ENCODE measurements at places on chromosomes 11 and 22.

- DNase-seq, result no peak
These were observed 162.8 kb downstream of the ST3GAL4 start for GRCh38 chr11:126518071-126518971.

GRCh38 chr11:78339483-78339882 lies 78.1 kb downstream of the GAB2 start:
- DNase-seq, result no peak

DNA sequence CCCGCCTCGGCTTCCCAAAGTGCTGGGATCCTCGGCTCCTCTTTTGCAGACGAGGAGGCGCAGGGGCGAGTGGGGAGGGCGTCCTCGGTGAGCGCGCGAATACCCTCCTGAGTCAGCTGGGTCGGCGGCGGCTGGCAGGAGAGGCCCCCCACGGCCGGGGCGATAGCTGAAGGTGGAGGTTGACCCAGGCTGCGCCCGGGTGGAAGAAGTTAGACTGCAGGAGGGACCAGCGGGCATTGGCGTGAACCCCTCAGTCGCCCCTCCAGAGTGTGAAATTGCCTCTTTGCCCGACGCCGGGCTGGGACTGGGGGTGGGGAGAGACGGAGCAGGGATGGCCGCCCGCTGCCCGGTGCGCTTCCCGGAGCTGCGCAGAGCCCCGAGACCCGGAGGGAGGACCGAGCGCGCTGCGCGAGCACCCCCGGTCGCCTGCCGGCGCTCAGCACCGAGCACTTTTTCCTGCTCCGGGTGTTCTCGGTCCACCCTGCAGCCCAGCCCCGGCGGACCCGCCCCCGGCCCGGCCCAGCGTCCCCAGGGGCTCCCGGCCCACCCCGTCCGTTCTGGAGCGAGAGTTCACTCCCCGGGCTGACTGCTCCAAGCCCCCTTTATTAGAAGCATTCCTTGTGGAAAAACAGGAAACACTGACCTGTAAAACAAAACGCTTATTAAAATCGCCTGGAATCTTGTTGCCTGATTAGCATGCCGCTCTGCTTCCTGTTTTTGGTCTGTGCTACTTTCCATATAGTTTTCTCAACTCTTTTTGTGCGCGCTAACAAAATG lies 13.7 kb upstream of the CPT1A start:
- no peak for DNase-seq

GRCh38 chr11:8831861-8832260 lies 79.1 kb upstream of the AKIP1 start:
- DNase-seq, result no peak

GRCh38 chr22:38240734-38241252 lies 32.0 kb downstream of the TMEM184B start:
- DNase-seq, result no peak

- DNase-seq, result no peak
These were observed 21.5 kb downstream of the TNRC6B start for GRCh38 chr22:40199223-40199622.

GRCh38 chr11:29562183-29562582 lies 454.6 kb downstream of the KCNA4 start:
- DNase-seq, result no peak

- DNase-seq, result no peak
These were observed 13.4 kb downstream of the OR51B4 start for GRCh38 chr11:5288108-5288905.

GRCh38 chr22:20533879-20534265 lies 26.5 kb downstream of the MED15 start:
- DNase-seq, result no peak

GRCh38 chr11:105245781-105246315 lies 106.3 kb upstream of the CARD18 start:
- no peak for DNase-seq

GRCh38 chr11:43547430-43547831 lies 133.1 kb upstream of the HSD17B12 start:
- DNase-seq, result no peak

- DNase-seq, result no peak
These were observed 71.9 kb upstream of the CDON start for GRCh38 chr11:126134461-126135155.

- DNase-seq, result no peak
These were observed 19.5 kb upstream of the IGLL5 start for GRCh38 chr22:22867996-22868715.

DNA sequence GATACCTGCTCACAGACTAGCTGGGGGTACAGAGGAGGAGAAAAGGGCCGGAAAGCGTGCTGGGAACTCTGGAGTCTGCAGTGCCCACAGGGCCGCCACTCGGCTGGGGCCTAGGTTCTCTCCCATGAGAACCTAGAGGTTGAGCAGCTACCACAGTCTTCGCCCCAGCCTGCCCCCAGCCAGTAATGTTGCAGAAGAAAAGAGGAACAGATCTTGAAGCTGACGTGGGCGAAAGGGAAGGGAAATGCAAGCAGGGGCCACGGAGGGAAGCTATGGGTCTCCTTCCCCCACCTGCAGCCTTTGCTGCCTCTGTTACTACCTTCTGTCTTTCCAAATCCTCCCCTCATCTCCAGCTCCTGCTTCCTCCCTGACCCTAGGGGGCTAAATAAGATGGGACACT lies 28.8 kb upstream of the P2RY2 start:
- DNase-seq, result no peak

DNA sequence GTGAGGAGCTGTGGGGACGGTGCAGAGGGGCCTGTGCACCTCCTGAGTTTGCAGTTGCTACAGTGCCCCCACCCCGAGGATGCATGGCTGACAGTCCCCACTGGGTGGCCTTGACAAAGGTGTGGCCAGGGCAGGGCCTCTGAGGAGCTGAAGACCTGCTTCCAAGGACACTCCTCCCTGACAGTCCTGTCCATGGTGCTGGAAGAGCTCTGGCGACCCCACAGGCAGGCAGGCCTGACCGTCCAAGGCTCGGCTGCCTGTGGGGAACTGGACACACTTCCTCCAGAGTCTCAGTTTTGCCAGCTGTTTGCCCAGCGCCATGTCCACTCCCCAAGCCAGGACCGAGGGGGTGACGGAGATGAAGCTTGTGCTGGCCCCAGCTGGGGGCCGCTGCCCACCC lies 32.7 kb downstream of the BRSK2 start:
- no peak for DNase-seq

DNA sequence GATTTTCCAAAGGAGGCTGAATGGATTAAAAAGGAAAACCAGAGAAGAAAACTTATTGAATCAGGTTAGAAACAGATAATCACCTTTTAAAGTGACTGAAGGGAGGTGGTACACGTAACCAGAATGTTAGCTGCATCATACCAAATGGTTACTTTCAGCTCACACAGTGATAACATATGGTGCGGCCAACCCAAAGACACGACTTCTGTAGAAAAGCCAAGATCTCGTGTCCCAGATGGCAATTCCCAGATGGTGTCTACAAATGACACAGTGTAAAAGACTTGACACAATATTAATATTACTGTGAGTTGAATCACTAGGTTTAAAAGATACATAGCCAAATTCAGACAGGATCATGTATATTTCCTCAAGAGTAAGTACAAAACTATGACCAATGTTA lies 5.2 kb downstream of the PPP2R1B start:
- no peak for DNase-seq

DNA sequence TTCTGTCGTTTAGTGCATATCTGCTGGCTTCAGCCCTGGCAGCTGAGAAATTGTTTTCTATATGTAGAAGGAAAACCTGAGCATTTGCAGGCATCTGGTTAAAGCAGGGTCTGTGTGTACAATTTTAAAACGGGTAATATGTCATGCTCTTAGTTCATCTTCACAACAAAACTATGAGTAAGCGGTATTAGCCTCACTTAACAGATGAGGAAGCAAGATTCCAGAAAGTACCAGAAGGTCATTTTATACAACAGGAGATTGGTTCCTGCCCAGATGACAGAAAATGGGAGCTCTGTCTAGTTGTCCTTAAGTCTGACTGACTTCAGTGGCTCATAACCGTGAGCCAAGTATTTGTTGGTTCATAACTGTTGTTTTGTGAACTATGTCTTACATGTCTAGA lies 1.1 kb downstream of the TIMM10B start:
- no peak for DNase-seq

DNA sequence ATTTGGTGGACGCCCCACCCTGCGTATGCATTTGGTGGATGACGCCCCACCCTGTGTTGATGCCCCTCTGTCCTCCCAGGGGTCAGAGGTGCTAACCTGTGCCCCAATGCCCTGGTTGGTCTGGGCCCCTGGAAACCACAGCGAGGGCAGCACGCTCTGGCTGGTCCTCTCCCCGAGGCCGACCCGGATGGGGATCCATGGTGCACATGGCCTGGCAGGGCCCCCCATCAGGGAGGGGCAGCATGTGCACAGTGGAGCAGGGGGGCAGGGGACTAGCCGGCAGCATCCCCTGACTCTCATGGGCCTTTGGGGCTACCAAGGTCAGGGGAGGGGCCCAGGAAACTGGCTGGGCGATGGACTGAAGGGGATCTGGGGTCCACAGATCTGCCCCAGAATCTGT lies 7.6 kb upstream of the MUC5AC start:
- no peak for DNase-seq

- no peak for DNase-seq
These were observed 67.7 kb downstream of the SEZ6L start for GRCh38 chr22:26236991-26237390.

DNA sequence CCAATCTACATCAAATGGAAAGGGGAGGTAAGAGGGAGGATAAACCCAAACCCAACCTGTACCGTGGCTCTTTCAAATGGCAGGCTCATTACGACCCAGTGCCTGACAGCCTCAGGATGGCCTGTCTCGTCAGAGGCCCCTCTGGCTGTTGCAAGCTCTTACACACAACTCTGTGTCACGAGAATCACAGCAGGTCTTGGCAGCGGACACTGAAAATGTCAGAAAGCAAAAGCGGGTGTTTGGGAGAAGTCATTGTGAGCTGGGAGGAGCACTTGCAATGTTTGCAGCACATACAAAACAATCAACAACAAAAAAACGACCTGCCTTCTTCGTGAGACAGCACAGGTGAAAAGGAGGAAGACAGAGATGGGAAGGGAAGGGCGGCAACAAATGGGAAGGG lies 248.1 kb downstream of the OPCML start:
- no peak for DNase-seq

DNA sequence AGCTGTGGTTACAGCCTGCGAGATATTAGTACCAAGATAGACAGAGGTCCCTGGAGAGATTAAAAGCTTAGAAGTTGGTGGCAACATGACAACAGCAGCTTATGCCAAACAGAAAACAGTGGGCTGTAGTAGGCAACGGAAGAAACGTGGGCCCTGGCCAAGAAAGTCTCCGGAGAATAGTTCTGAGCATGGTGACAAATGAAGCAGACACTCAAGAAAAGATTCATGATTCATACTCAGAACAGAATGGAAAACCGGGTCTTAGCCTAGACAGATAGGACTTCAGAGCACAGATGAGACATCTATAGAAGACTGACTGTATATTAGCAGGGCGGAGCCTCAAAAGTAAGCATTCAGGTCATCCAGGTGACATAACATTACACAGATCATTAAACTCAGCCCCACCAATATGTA lies 727.4 kb downstream of the ETS1 start:
- DNase-seq, result no peak

DNA sequence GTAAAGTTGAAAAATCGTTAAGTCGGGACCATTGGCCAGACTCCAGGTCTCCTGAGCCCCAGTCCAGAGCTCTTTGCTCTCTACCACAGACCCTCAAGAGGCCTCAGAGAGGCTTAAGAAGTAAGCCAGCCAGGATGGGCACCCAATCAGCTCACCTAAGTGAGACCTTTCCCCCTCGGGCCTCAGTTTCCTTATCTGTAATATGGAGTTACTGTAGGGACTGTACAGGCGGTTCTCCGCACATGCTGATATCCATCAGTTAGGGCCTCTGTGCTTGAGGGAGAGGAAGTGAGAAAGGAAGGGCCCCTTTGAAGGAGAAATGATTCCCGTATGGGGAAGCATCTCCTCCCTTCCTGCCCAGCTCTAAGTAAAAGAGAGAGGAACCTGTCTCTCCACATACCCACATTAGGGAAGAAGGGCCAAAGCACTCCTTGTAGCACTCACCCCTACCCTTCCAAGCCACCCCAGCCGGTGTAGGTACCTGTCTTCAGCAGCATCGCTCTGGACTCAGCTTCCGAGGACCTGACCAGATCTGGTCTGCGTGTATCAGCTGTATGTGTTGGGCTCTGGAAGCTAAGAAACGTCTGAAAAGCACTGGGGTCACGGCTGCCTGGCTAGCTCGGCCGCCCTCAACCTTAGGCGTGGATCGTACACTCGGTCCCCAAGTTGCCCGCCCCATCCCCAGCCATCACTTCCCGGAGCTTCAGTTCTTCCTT lies 653 bp downstream of the NAGA start:
- DNase-seq, result no peak

Measured in activated CD4-positive, CD25-positive, alpha-beta regulatory T cell treated with anti-CD3 and anti-CD28 coated beads, Interleukin-2, amount 50 U/mL, for 16 hours (primary cell).